ENCODE measurements at places on chromosomes 2 and 18.

DNA sequence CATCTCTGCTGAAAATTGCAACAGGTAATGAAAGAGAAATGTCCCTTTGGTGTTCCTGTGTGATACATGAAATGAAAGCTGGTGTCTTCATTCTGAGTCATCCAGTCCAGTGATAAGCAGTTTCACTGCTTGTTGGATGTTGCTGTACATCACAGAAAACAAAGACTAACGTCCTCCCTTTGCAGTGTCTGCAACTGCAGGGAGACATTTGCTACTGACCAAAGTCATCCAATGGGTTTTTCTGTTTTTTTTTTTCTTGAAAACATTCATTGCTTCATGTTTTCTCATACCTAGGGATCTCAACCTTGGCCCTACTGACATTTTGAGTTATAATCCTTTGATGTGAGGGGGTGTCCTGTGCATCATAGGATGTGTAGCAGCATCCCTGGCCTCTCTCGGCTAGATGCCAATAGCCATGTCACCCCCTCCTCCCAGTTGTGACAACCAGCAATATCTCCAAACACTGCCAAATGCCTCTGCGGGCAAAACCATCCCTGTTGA is 63.6 kb upstream of the FZD5 start:
- no peaks in the 10 kb centered on the region for H3K4me1 ChIP-seq
- no peaks in the 10 kb centered on the region for H3K27me3 ChIP-seq
- peaks cover 4% of the 10 kb centered on the region for H3K36me3 ChIP-seq
- H3K27ac ChIP-seq: no peak overlapping the region
- no peak for DNase-seq

GRCh38 chr2:19226386-19226785 is 132.0 kb downstream of the OSR1 start:
- H3K4me3 ChIP-seq: no peak overlapping the region
- H3K36me3 ChIP-seq: no peaks in the 10 kb centered on the region
- DNase-seq: no peak
- no peaks in the 10 kb centered on the region for H3K4me1 ChIP-seq
- no peak overlapping the region for H3K27ac ChIP-seq

DNA sequence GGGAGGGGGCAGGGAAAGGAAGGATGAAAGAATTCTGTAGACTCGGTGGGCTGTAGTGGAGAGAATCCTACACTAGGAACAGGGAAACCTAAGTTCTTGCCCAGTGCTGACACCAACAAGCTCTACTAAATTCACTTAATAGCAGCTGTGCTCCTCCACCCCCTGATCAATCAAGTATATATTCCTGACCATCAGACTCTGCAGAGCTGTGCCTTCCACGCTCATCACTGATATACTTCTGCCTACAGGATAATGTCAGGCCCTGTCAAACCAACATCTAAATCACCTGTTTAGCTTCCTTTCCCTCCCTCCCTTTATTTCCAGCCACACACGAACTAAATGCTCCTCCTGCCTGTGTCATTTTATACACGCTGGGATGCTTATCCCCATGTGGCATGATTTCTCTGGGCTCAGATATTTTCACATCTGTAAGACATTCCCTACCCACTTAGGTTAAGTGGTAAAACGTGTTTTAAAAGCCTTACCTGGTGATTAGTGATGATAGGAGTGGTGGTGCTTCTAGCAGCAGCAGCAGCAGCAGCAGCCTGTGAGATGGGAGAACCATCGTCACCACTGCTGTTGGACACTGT is 301.9 kb downstream of the LRRTM1 start:
- H3K27ac ChIP-seq: no peak overlapping the region
- H3K36me3 ChIP-seq: no peaks in the 10 kb centered on the region
- H3K27me3 ChIP-seq: no peaks in the 10 kb centered on the region

- H3K27ac ChIP-seq: no peak overlapping the region
- H3K4me1 ChIP-seq: peaks cover 36% of the 10 kb centered on the region
- H3K27me3 ChIP-seq: no peaks in the 10 kb centered on the region
Observed at GRCh38 chr18:48915626-48916425, 34.9 kb downstream of the SMAD7 start.

- no peaks in the 10 kb centered on the region for H3K27me3 ChIP-seq
- DNase-seq: no peak
Observed at GRCh38 chr2:156466739-156467405, 30.7 kb downstream of the GPD2 start.

Measured in central memory CD8-positive, alpha-beta T cell (primary cell).